ENCODE measurements at places on chromosomes 16 and 17.

GRCh38 chr16:10001258-10001775 lies 180.9 kb downstream of the GRIN2A start:
- no peak for DNase-seq

DNA sequence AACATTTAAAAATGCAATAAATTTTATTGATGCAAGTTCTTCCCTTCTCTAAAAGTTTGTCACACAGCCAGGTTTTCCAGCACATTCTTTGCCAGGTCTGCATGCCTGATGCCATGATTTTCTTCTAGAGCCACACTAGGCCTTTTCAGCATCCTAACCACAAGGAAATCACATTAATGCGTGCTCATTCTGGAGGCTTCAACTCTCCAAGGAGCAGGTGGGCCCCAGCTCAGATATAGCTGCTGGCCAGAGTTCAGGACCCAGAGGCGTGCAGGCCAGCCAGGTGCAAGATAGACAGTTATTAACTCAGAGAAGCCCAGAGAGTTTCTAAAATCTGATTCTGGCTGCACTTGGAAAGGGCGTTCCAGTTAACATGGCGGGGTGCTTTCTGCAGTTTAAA lies 124.5 kb upstream of the MAF start:
- no peak for DNase-seq

- DNase-seq: no peak
These were observed 754 bp downstream of the RAB11FIP4 start for GRCh38 chr17:31392002-31392855.

GRCh38 chr17:33511670-33512069 lies 218.6 kb upstream of the ASIC2 start:
- no peak for DNase-seq

- no peak for DNase-seq
These were observed 11.9 kb upstream of the GSDMA start for GRCh38 chr17:39950871-39951348.

GRCh38 chr17:62791767-62792446 lies 16.2 kb downstream of the MARCHF10 start:
- DNase-seq: no peak
